ENCODE measurements at places on chromosomes 12 and 14. TPM values are rescaled to one million over a fixed set of nuclear protein-coding genes. Genes with fewer than 3 reads are reported as not detected.
A peak's percentile ranks its signal among the peaks of the same experiment; 100 is the strongest.

DNA sequence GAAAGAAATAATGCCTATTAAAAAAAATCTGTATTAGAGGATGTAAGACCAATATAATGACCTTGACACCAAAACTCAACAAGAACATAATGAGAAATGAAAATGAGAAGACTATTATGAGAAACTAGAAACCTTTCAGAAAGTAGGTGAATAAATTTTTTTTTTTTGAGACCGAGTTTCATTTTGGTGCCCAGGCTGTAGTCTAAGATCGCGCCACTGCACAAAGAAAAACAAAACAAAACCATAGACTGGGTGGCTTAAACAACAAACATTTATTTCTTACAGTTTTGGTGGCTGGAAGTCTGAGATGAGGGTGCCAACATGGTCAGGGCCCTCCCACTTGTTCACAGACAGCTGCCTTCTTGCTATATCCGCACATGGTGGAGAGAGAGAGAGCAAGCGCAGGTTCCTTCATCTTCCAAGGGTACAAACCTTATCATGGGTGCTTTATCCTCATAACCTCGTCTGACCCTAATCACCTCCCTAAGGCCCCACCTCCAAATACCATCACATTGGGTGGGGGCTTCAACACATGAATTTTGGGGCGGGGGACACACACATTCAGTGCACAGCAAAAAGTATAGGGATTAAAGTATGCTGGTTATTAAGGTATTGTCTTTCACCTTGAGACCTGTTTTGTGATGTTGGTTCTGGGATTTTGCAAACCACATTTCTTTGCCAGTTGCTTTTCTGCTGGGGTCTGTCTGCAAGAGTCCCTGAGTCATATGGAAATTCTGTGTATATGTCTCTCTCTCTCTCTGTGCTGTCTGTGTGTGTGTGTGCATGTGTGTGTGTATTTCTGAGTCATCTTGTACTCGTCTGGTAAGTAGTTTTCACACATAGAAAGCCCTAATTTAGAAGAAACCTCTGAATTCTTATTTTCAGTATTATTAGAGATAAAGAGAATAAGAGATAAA lies 26.2 kb downstream of the ZCRB1 start:
- no peaks in the 10 kb centered on the region for H3K27me3 ChIP-seq
- H3K36me3 ChIP-seq: no peaks in the 10 kb centered on the region
- peaks cover 25% of the 10 kb centered on the region for H3K4me1 ChIP-seq

Gene UNC79
- 0.05 TPM for total RNA-seq

Gene OVCH1
- total RNA-seq: not detected

- no peaks in the 10 kb centered on the region for H3K4me1 ChIP-seq
- no peaks in the 10 kb centered on the region for H3K27me3 ChIP-seq
- H3K27ac ChIP-seq: no peak overlapping the region
- DNase-seq: no peak
- H3K4me3 ChIP-seq: no peak overlapping the region
Observed at GRCh38 chr12:88519802-88520435, 60.4 kb downstream of the KITLG start.

GRCh38 chr14:73003681-73004080 lies 23.2 kb downstream of the ZFYVE1 start:
- peaks cover 13% of the 10 kb centered on the region for H3K4me1 ChIP-seq
- H3K27me3 ChIP-seq: no peaks in the 10 kb centered on the region
- H3K36me3 ChIP-seq: no peaks in the 10 kb centered on the region

DNA sequence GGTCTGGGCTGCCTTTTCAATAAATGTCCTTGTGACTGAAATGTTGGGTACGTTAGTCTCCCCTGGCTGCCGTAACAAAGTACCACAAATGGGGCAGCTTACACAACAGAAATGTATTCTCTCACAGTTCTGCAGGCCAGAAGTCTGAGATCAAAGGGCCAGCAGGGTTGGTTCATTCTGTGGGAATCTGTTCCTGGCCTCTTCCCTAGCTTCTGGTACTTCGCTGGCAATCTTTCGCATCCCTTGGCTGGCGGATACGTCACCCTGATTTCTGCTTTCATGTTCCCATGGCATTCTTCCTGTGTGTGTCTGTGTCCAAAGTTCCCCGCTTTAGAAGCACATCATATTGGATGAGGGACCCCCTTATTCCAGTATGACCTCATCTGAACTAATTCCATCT lies 95.8 kb upstream of the NCOR2 start:
- H3K36me3 ChIP-seq: no peaks in the 10 kb centered on the region
- no peak for DNase-seq
- H3K4me3 ChIP-seq: no peak overlapping the region
- no peaks in the 10 kb centered on the region for H3K27me3 ChIP-seq

Gene MAP3K9
- 7.5 TPM for total RNA-seq

- H3K4me1 ChIP-seq: peaks cover 86% of the 10 kb centered on the region
- H3K4me3 ChIP-seq: peak overlapping the region; percentile 90
- peak overlapping the region; percentile 93 for H3K27ac ChIP-seq
- H3K36me3 ChIP-seq: peaks cover 19% of the 10 kb centered on the region
- H3K27me3 ChIP-seq: no peaks in the 10 kb centered on the region
- DNase-seq: peak; percentile 83
Observed at GRCh38 chr14:100065942-100066574, 836 bp downstream of the EVL start.

Gene SPIC
- not detected for total RNA-seq

Gene LRCOL1
- not detected for total RNA-seq

DNA sequence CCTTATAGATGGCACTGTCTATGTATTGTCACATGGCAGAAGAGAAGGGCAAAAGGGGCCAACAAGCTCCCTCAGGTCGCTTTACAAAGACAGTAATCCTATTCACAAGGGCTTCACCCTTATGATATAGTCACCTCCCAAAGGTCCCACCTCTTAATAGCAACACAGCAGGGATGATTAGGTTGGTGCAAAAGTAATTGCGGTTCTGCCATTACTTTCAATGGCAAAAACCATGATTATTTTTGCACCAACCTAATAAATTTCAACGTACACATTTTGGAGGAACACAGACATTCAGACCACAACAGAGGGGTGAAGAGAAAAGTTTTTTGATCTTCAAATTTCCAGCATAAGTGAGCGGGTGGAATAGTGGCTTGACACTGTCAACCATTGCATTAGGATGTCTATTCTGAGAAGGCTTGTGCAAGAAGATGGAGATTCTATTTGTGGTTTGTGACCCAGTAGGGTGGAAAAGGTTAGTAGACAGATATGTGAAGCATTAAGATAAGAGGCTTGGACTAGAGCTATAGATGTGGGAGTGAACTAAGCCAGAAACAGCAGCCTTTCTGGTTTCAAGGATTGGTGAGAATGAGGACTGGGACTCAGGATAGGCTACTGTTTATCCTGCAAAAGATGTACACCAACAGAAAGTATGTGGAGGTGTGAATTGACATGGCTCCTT lies 75.5 kb upstream of the CPSF6 start:
- no peak for DNase-seq
- no peak overlapping the region for H3K4me3 ChIP-seq
- H3K27me3 ChIP-seq: no peaks in the 10 kb centered on the region
- peaks cover 24% of the 10 kb centered on the region for H3K4me1 ChIP-seq

DNA sequence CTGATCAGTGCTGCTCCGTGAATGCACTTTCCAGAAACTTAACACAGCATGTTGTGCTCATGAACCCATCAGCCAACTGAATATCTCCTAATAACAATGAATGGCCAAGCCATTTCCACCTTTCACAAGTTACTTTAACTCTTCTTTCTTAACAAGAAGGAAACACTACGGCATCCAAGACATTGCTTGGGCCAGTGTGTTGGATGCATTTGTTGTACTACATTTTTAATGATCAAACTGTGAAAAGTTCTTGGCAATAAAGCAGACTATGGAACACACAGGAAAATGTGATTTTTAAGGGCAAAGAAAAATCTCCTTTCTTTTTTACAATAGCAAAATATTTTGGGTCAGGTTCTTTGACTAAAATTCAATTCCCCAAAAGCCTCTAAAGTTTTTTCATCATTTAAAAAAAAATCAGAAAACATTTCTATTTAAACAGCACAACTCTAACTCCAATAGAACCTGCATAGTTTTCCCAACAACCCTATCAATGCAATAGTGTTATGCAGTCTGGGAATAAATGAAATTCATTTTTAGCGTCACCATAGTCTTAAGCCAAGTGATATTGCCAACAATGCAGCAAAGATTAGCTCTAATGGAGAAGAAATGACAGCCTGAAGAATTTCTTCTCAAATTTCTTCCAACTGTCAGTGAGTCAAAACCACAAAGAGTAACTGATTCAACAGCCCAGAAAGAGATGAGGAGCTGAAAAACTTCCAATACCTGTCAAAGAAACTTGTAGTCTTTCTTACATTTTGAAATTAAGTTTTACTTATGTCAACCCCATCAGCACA lies 50.7 kb upstream of the PTPRR start:
- no peak for DNase-seq
- H3K4me3 ChIP-seq: no peak overlapping the region
- no peaks in the 10 kb centered on the region for H3K36me3 ChIP-seq
- no peaks in the 10 kb centered on the region for H3K4me1 ChIP-seq
- H3K27ac ChIP-seq: no peak overlapping the region
- no peaks in the 10 kb centered on the region for H3K27me3 ChIP-seq
